Activated T-cell treated with anti-CD3 and anti-CD28 coated beads, Interleukin-2, amount 50 U/mL, for 4 hours (primary cell): ENCODE measurements at places on chromosomes 5 and 9. TPM values are rescaled to one million over a fixed set of nuclear protein-coding genes. Genes with fewer than 3 reads are reported as not detected.

GRCh38 chr9:136985027-136985602 lies 2.3 kb downstream of the LCNL1 start:
- no peak for DNase-seq

GRCh38 chr9:34540827-34541226 lies 18.0 kb upstream of the ENHO start:
- DNase-seq, result no peak

The RBM22 gene
- 81.6 TPM for total RNA-seq

DNA sequence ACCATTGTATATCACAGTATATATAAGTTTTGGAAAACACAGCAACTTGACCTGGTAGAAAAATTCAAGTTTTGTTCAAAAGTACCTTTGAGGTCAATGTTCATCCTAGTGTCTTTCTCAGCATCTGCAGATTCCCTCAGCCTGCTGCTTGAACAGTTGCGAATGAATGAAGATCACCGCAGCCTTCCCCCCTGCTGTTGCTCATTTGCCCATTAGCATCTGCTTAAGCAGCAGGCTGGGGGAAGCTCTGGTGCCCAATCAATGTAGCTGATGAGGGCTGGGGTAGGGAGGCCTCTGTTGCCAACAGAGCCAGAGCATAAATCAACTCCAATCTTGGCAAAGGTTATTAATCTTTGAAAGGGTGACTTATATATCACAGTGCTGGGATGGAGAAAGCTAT lies 586.5 kb upstream of the PTPRD start:
- DNase-seq, result no peak

- no peak for DNase-seq
Measured at GRCh38 chr5:65184780-65185179, 296.9 kb downstream of the ADAMTS6 start.

DNA sequence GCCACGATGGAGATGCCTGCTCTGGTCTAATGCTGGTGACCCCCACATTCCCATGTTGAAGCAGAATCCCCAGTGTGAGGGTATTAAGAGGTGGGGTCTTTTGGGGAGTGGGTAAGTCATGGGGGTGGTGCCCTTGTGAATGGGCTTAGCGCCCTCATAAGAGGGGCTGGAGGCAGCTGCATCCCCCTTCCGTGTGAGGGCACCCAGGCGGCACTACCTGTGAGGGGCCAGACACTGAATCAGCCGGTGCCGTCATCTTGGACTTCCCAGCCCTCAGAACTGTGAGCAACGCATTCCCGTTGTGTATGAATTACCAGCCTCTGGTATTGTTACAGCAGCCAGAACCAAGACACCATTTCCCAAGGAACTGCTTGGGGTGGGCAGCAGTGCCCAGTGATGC lies 27.0 kb upstream of the RNF130 start:
- no peak for DNase-seq

DNA sequence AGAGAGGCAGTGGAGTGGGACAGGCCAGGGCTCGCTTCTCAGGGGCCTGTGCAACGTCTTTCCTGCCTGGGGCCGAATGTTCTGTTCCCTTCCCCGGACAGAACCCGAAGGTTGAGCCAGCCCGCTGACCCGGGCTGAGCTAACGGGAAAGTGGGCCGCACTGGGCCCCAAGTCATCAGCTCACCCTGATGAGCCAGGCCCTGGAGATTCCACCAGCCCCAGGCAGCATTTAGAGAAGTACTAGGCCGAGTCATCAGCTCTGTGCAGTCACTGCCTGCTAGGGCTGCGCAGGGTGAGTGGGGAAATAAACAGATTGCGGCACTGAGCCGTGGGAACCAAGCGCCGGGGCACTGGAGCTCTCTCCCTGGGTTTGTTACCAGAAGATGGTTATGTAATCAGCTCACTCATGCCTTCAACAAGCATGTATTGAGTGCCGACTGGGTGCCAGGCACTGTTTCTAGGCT lies 29.1 kb upstream of the DUSP1 start:
- no peak for DNase-seq

The GABRA6 gene
- not detected for total RNA-seq
